ENCODE measurements at places on chromosomes 1 and 21.
A peak's percentile ranks its signal among the peaks of the same experiment; 100 is the strongest.

- peak; percentile 82 for DNase-seq
These were observed 10.5 kb downstream of the KIAA1614 start for GRCh38 chr1:180923021-180923841.

DNA sequence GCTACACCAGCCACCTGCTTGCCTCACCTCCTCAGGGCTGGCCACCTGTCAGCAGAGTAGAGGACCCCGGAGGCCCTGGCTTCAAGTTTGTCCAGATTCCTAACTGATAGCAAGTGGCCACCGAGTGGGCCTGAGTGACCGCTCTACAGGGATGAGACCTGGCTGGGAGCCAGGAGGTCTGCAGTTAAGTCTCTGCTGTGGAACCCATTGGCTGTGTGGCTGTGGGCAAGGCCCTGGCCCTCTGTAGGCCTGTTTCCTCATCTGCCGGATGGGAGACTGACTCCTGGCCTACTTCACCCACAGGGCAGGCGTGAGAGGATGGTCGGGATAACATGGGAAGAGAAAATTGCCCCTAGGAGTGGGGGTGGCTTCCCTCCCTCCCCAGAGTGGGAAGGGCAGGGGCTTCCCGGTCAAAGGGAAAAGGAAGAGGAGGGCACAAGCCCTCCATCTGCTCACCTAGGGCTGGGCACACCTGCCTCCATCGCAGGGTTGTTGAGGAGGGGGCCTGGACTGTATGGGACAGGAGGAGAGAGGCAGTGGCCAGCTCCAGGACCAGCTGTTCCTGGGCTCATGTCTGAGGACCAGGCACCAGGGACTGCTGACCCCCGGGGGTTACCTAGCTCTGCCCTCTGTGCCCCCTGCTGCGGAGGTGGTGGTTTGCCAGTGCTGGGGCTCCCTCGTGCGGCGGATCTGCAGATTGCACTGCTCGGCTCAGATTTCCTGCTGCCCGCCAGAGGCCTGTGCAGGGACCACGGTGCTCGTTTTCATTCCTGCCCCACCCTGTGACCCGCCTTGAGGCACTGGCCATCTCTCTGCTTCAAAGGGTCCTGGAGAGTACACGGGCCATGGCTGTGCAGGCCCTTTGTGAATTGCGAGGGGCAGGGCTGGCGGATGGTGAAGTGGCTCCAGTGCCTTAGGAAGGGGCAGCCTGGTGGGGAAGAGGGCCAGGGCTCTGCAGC, 9.1 kb upstream of the MTFR1L start:
- DNase-seq, result peak; percentile 49

DNA sequence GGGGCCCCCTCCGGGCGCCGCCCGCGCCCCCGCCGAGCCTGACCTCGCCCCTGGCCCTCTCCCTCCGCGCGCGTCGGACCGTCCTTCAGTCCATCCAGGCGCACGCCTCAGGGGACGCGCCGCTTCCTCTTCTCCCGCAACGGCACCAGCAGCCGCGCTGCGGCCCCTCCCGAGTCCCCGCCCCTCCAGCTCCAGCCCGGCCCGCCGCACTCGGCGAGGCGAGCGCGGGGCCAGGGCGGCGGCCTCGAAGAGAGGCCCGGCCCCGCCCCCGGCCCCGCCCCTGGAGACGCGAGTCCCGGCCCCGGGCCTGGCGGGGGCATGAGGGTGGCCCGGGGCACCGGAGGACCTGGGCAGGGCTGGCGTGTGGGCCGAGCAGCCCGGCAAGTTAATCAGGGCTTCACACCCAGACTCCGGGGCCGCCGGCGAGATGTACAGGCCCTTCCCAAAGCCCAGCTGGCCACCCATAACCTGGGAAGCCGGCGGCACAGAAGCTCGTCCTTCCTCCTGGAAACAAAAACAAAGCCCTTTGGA, at the start of gene IGSF3:
TSS of gene IGSF3 (minus strand) at position 159 of the 531 bp plus-strand sequence. CDS start 1,407 bp downstream, outside the sequence.
- peak; percentile 79 for DNase-seq

DNA sequence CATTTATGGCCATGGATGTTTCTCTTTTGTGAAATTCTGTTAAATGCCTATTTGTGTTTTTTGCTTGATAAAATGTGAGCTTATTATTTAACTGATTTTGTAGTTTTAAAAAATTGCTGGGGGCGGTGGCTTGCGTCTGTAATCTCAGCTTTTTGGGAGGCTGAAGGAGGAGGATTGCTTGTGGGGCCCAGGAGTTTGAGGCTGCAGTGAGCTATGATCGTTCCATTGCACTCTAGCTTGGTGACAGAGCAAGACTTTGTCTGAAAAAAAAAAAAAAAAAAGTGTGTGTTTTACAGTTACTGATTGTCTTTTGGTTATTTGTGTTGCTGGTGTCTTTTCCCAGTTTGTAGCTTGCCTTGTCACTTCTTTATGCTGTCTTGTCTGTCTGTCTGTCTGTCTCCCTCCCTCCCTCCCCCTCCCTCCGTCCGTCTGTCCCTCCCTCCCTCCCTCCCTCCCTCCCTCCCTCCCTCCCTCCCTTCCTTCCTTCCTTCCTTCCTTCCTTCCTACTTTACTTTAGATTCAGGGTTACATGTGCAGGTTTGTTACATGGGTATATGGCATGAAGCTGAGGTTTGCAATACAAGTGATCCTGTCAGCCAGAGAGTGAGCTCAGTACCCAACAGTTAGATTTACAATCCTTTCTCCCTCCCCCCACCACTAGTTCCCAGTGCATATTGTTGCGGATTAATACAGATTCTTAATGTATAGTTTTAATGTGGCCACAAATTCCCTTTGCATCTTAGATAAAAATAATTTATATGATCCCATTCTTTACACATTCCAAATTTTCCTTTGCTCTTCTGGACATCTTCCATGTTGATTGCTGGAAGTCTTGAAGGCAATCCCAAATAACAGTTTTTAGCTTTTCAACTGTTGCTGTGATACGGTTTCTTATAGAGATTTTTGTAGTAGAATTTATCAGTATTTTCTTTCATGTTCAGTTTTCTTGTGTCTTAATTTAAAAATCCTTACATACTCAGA, 25.1 kb downstream of the PTBP2 start:
- DNase-seq, result no peak

DNA sequence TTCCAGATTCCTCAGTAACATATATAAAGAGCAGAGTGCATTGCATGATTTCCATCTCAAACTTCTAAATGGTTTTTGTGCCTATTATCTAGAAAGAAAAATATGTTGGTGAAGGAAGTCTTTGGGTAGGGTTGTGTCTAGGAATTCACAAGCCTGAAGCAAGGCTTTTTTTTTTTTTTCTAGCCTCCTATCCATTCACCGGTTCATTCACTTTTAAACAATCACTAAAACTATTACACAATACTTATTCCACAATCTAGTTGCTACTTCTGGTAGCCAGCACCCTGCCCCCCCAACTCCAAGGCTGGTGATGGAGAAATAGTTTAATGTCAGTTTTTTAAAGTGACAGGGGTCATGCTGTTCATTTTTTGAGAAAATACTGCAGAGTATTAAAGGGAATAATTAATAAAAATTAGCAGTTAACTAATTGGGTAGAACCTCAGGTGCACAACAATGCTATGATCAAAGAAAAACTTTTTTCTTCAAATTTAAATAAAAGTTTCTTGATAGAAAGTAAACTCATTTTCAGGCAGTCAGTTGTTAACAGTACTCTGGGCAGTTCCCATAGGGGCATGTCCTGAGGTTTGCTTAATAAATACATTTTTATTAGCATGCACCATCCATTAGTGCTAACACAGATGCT, 10.9 kb downstream of the IRF2BP2 start:
- DNase-seq, result peak; percentile 16
